ENCODE measurements at places on chromosomes 3 and 15.

DNA sequence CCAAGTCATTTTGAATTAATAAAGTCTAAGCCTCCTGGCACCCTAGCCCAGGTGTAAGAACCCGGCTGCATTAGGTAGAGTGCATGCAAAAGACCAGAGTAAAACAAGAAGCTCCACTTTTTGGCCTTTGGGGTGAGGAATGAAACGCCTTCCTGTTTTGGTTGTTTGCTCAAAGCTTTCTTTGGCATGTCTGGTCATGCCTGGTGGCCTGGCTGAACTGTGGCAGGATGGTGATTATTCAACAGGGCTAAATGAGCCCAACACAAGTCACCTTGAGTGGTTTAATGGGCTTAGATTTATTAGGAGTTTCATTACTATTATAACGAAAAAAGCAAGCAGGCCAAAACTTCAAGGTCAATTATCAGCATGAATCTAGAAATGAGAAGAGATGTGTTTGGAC lies 40.9 kb upstream of the LDHAL6B start:
- DNase-seq = no peak

GRCh38 chr3:18153571-18154173 lies 271.5 kb downstream of the SATB1 start:
- no peak for DNase-seq

DNA sequence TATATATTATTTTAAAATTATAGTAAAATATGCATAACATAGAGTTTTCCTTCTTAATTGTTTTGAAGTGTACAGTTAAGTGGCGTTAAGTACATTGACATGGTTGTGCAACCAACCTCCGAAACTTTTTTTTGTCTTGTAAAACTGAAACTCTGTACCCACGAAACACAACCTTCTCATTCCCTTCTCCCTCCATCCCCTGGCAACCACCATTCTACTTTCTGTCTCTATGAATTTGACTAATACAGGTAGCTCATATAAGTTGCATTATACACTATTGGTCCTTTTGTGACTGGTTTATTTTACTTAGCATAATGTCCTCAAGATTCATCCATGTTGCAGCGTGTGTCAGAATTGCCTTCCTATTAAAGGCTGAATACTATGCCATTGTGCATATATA lies 179.4 kb downstream of the SATB1 start:
- DNase-seq = no peak

DNA sequence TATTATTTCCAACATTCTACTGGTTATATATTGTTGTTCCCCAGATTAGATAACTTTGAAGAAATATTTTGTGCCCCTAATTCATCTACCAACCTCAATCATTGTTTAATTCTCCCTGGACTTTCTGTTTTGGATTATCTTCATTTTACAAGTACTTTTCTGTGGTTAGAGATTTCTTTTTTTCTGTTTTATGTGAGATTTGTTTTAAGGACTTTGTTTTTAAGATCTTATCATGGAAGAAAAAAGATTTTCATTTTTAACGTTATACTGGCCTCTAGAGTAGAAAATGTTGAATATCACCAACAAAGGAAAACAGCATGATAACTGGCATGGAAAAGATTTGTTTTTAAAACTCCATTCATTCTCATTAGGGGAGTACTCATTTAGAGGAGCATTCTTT lies 210.9 kb upstream of the KCNMB2 start:
- peak; percentile 55 for DNase-seq

DNA sequence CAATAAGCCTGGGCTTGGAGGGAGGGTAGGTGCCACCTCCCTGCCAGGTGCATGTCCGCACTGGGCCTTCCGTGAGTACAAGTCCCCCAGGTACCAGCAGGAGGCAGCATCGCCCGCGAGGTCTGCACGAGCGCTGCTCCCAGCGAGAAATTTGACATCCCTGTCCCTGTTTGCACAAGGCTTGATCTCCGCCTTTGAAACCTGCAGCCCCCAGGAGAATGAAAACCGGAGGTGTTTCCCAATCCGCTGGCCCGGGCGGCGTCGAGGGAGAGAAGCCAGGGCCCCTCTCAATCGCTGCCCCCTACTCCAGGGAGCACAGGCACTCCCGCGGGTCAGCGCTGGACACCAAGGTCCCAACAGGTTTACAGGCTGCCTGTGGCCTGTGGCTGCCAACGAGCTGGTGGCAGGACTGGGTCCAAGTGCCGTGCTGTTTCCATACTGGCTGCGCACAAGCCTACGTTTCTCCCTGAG lies 961 bp downstream of the HAPLN3 start:
- DNase-seq = no peak
